NCI-H1092 treated with DMSO at 0.1 percent for 48 hours (cell line): ENCODE measurements at places on chromosomes 5 and 9.

DNA sequence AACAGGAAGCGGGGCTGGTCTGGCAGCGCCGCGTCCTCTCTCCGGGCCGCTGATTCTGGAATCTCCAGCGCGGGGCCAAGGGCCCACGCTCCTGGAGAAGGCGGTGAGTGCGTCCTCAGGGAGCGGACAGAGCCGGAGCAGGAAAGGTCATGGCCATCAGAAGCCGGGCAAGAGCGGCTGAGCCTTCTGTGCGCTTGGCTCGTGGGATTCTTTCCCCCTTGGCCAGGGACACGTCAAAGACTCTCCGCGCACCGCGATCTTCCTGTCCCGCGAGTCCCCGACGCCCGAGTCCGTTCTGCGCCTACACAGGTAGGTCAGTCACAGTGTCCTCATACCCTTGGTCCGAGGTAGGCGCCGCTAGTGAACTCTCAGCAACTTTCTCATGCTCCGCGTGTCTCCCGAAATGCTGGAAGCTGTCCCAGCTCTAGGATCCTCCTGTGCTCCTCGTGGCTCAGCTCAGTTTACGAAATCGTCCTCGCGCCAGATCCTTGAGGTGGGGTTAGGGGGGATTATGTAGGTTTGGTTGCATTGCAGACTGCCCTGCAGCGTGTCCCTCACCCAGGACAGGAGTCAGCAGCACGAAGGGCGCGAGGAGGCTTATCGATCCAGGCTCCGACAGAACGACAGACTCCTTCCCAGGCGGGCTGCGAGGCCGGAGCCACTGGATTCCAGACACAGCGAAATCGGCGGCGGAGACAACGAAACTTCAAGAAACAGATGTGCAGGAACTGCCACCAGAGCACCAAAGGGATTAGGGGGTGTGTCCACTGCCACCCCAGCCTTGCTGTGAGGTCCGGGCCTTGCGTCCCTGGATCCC, 8.7 kb downstream of the LHX6 start:
- no peak for DNase-seq

DNA sequence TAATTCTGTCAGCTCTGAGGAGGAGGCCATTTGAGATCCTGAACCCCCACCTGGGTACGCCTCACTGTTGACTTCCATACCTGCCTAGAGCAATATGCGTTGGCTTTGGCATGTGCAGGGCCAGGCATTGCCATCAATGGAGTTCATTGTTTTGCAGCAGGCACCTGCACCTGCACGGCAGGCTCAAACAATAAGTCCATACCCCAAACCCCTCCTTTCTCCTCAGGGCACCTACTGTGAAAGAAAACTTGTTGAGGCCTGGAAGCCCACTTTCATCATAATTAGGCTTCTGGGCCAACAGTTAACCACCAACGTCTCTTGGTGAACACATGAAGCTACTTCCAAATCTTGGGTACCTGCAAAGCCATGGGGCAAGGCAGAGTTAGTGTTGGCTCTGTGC, 238.7 kb downstream of the NFIB start:
- DNase-seq, result no peak

- DNase-seq, result no peak
Observed at GRCh38 chr9:99962680-99963261, 56.3 kb downstream of the STX17 start.

GRCh38 chr9:68996462-68996861, 17.5 kb downstream of the PRKACG start:
- DNase-seq, result no peak

DNA sequence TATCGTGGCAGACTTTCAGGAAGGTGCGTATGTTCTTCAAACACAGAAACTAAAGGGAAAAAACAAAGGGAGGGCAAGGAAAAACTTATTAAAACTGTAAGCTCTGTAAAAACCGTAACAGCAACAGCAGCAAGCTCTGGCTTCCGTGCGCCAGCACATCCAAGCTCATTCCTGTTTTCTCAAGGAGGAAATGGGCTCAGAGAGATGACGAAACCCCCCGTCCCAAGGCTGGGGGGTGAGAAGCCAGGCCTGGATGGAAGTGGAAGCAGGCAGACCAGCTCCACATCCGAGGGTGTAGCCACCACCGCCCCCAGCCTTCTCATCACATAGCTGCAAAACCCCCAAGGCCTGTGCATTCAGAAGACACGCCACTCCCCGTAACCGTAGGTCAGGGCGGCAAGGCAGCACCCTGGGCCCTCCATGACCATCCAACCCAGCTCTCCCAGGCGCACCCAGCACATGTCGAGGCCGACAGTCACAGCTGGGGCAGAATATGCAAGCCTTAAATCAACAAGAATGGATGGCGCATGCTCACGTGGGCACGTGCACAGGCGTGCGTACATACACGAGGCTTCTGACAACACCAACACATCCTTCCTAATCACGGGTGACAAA, 52.8 kb downstream of the VAV2 start:
- DNase-seq, result no peak

- no peak for DNase-seq
Observed at GRCh38 chr5:128636361-128636760, 98.3 kb upstream of the FBN2 start.

DNA sequence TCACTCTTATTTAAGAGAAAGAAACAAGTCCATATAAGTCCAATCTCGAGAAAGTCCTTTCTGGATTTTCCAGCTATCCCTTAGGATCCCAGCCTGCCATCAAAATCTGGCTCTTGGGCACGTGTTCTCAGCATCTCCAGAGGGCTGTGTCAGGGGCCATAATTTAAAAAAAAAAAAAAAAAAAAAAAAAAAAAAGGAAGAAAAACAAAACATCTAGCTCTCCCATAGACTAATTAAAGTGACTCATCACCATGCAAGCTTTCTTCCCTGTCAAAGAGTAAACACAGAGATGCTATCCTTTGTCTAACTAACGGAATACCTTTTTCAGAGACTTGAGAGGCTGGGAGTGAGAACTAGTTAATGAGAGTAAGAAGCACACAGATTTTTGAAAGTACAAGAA, 44.9 kb upstream of the MYO10 start:
- DNase-seq, result no peak

GRCh38 chr5:78809444-78809843, 160.9 kb upstream of the LHFPL2 start:
- DNase-seq, result peak; percentile 65

GRCh38 chr5:107592515-107592914, 78.2 kb downstream of the EFNA5 start:
- no peak for DNase-seq

DNA sequence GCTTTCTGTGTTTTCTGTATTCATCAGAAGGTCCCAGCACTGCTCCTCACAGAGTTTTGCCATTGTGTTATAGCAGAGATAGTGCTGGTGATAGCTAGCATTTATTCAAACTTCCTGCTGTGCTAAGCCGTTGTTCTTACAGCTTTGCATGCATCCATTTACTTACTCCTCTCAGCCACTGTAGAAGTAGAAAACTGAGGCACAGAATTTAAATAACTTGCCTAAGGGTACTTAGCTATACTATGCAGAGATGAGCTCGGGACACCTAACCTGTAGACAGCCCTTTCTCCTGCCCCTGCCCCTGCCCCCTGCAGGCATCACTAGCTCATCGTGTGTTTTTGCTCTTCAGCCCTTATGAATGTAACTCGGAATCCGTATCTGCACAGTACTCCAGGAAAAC, 227.6 kb downstream of the SAXO1 start:
- no peak for DNase-seq

GRCh38 chr5:148403344-148403743, 19.6 kb downstream of the FBXO38 start:
- DNase-seq, result no peak

DNA sequence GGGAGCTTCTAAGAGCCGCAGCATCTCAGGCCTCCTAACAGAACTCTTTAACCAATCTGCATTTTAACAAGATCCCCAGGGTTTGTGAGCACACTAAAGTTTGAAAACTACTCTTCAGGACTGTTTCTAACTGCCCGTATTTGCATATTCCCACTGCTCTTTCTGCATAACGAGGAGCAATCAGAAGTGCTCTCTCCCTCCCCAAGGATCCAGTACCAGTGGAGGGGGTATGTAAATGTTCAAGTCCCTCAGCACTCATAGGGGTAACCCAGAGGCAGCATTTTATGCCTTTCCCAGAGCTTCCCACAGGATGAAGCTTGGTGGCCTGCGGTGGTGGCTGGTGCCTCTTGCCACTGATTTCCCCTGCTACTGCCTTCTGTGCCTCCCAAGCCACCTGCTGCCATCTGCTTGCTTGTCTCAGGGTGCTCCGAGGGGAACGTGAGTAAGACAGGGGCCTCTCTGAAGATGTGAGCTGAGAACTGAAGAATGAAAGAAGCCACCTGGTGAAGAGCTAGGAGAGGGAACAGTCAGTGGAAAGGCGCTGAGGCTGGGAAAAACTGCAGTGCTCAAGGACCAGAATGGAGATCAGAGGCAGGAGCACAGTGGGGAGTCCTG, 30.0 kb upstream of the PPP1R2B start:
- no peak for DNase-seq

DNA sequence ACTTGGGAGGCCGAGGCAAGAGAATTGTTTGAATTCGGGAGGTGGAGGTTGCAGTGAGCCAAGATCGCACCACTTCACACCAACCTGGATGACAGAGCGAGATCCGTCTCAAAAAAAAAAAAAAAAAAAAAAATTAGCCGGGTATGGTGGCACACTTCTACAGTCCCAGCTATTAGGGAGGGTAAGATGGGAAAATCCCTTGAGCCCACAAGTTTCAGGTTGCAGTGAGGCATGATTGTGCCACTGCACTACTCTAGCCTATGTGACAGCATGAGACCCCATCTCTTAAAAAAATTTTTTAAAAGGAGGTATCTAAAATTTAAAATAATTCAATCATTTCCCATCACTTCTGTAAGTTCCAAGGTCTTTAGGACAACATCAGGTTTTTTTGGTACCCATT, 26.0 kb downstream of the PSIP1 start:
- no peak for DNase-seq

DNA sequence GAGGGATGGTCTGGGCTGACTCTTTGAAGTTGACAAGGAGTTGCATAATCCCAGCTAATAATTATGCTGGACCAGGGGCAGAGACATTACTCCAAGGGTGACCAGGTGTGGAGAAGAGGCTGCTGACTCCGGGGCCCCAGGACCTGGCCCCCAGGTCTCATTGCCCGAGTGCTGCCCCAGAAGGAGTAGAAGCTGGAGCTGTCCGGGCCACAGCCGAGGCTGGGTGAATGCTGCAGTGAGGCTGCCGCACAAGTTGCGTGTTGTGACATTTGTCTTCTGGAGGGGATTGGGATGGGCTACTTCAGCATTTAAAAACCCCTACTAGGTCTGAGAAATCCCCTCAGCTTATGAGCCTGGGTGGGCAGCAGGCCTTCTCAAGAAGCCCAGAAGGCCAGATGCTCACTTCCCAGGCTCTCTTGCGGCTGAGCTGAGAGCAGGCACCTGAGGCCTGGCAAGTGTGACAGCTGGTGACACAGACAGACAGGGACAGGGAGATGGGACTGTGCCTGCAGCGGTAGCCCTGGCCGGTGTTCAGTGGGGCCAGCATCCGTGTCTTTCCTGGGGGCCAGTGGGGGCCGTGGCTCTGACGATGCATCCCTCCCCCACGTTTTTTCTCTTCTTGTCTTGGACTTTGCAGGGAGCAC, 122.8 kb downstream of the KCNIP1 start:
- no peak for DNase-seq

DNA sequence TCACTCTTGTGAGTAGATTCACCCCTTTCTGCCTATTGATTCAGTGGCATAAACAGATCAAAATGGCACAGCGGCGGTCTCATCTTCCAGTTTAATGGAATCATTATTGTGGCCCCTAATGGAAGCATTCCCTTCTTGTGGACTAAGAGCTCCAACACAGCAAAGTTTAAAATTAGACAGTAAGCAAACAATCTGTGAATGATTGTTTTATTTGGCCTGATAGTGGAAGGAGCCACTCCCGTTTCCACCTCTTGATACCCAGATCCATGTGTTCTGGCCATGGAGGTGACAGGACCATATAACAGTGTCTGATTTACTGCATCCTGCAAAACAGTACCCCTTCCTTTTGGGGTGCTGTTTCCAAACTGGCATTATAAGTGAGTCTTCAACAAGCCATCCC, 41.2 kb upstream of the BARX1 start:
- DNase-seq, result no peak

DNA sequence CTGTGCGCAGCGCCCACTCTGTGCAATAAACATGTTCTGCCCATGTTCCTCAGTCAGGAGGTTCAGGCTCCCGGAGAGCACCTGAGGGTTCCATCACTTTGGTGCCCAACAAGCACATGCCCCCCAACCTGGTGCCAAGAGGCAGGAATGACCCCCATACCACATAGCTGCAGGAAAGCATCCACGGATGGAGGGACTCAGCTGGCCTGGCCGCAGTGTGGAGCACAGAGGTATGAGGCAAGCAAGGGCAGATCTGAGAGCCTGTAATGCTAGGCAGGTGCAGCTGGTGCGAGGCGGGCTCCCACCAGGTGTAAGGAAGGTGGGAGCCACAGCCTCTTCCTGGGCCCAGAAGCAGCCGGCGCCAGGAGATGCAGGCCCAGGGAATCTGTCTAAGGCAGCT, 4.3 kb upstream of the MRNIP start:
- no peak for DNase-seq

GRCh38 chr9:128643519-128644300, 12.9 kb downstream of the DYNC2I2 start:
- DNase-seq, result no peak

GRCh38 chr5:36152324-36153297, 700 bp downstream of the SKP2 start:
- peak; percentile 59 for DNase-seq

DNA sequence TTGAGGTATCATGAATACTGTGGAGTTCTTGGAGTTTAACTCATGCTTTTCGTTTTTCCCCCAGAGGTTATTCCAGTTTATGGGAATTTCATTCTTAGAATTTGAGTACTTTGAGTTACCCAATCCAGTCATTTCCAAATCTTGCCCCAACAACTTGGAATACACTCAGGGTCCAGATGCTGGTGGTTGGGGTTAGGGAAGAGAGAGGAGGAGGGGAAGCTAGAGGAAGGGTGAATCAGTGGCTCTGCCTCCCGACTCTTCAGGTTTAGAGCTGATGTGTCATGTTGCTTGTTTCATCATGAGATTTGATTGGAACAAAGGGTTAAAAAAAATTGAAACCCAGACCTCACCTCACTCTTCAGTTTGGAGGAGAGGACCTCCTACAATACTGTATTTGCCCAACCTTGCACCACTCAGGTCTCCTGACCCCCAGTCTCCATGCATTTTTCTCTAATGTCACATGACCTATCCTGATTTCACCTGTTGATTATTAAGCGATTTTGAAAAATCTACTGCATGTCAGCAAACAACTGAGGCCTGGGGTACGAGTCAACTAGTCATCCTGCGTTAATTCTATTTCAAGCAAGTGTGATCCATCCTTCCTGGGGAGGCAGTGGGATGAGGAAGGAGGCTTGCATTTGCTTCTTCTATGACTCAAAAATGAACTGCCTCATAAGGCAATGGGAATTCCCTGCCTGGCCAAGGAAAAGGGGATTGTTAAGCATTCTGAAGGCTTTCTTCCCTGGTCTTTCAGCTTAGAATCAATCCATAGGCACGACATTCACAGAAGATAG, 6.2 kb upstream of the SLC1A3 start:
- no peak for DNase-seq
